Muscle of leg (tissue), 16 donors: ENCODE measurements at places on chromosomes 5 and 9. TPM values are rescaled to one million over a fixed set of nuclear protein-coding genes. Genes with fewer than 3 reads are reported as not detected.
A peak's percentile ranks its signal among the peaks of the same experiment; 100 is the strongest.

DNA sequence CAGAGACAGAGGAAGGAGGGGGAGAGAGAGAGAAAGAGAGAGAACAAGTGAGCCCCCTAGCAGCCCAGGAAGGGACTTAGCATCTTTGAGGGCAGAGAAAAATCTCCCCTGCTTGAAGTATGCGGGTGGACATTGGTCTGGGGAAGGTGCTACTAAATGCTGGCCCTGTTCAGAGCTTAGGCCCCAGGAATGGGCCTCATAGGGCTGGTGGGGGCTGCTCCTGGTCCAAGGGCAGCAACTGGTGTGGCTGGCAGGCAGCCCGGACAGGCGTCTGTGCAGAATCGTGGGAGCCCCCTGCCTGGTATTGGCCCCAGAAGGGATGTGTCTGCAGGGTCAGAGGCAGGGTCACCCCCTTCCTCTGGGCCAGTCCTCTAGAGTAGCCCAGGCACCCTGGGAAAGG is 47.8 kb upstream of the SUSD3 start:
- peak; percentile 32 for DNase-seq
- H3K27me3 ChIP-seq: no peaks in the 10 kb centered on the region
- H3K4me3 ChIP-seq: no peak overlapping the region
- H3K4me1 ChIP-seq: peaks cover 13% of the 10 kb centered on the region
- H3K36me3 ChIP-seq: peaks cover 5% of the 10 kb centered on the region

DNA sequence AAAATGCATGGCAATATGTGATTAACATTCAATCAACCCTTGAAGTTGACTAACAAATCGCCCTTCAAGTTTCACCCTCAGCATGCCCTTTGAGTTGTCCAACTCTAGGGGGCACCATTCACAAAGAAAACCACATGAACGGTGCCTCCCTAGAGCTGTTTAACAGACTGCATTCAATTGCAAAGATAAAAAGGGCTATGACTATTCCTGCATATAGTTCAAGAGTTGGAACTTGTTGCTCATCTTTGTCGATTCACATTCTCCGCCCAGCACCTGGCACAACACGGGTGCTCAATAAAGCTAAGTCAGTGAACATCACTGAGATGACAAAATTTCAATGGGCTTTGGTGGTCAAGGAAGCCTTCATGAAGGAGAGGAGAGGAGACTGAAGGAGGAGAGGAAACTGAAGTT is 69.6 kb upstream of the SLC30A5 start:
- H3K27me3 ChIP-seq: no peaks in the 10 kb centered on the region
- H3K4me1 ChIP-seq: no peaks in the 10 kb centered on the region

DNA sequence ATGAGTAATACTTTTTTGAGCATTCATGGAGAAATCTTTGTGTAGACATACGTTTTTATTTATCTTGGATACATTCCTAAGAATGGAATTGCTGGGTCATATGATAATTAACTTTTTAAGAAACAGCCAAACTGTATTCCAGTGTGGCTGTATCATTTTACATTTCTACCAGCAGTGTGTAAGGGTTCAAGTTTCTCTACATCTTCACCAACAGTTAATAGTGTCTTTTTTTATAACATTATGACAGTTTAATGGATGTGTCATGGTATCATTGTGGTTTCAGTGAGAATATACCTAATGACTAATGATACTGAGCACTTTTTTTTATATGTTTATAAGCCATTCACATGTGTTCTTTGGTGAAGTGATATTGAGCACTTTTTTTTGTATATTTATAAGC is 52.4 kb downstream of the NIPBL start:
- no peak overlapping the region for H3K4me3 ChIP-seq
- H3K36me3 ChIP-seq: no peaks in the 10 kb centered on the region
- no peak overlapping the region for H3K27ac ChIP-seq
- H3K27me3 ChIP-seq: no peaks in the 10 kb centered on the region
- no peaks in the 10 kb centered on the region for H3K4me1 ChIP-seq

DNA sequence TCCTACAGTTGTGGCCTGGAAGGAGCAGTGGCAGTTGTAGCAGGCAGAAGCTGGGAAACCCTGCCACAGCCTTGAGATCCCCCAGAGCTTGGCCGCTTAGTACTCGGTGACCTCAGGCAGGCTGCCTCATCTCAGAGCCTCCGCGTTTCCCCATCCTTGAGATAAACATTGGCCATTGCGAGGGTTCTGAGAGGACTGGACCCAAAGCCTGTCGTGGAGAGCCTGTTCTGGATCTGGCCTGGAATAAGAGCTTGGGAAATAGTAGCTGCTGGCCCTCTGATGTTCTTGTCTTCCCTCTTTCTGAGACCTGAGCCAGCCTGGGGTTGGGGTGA is 1.3 kb downstream of the MIGA2 start:
- no peak for DNase-seq
- H3K36me3 ChIP-seq: peaks cover 19% of the 10 kb centered on the region
- peak overlapping the region; percentile 20 for H3K27ac ChIP-seq
- H3K27me3 ChIP-seq: no peaks in the 10 kb centered on the region

GRCh38 chr9:92378865-92379560 is 25.4 kb downstream of the OGN start:
- no peak overlapping the region for H3K4me3 ChIP-seq
- DNase-seq: no peak
- H3K27ac ChIP-seq: no peak overlapping the region
- no peaks in the 10 kb centered on the region for H3K27me3 ChIP-seq
- no peaks in the 10 kb centered on the region for H3K4me1 ChIP-seq
- H3K36me3 ChIP-seq: no peaks in the 10 kb centered on the region

DNA sequence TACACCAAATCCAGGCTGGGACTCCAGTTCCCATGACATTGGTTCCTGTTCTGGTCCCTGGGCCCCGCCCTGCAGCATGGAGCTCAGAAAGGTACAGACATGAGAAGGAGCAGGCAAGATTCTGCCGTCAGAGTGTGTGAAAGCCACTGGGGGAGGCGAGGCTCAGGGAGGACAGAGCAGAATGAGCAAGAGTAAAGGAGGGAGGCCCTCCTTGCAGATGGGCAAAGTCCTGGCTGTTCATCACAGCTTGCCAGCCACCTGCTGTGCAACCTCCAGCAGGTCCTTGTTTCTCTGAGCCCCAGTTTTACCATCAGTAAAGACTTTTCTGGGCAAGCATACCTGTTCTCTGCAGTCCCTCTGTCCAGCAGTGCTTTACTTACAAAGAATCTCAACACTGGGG is 73.3 kb downstream of the HRH2 start:
- peaks cover 30% of the 10 kb centered on the region for H3K27me3 ChIP-seq
- H3K4me3 ChIP-seq: no peak overlapping the region
- no peak for DNase-seq
- H3K27ac ChIP-seq: no peak overlapping the region

- no peak overlapping the region for H3K4me3 ChIP-seq
- peak; percentile 48 for DNase-seq
- H3K4me1 ChIP-seq: peaks cover 14% of the 10 kb centered on the region
- no peaks in the 10 kb centered on the region for H3K36me3 ChIP-seq
- no peak overlapping the region for H3K27ac ChIP-seq
- peaks cover 21% of the 10 kb centered on the region for H3K27me3 ChIP-seq
Observed at GRCh38 chr5:2387250-2387633, 364.2 kb downstream of the IRX2 start.

- peaks cover 3% of the 10 kb centered on the region for H3K36me3 ChIP-seq
- H3K4me1 ChIP-seq: peaks cover 47% of the 10 kb centered on the region
- H3K4me3 ChIP-seq: no peak overlapping the region
- DNase-seq: peak; percentile 81
- peak overlapping the region; percentile 95 for H3K27ac ChIP-seq
Observed at GRCh38 chr5:149489605-149490037, 61.6 kb downstream of the CSNK1A1 start.

DNA sequence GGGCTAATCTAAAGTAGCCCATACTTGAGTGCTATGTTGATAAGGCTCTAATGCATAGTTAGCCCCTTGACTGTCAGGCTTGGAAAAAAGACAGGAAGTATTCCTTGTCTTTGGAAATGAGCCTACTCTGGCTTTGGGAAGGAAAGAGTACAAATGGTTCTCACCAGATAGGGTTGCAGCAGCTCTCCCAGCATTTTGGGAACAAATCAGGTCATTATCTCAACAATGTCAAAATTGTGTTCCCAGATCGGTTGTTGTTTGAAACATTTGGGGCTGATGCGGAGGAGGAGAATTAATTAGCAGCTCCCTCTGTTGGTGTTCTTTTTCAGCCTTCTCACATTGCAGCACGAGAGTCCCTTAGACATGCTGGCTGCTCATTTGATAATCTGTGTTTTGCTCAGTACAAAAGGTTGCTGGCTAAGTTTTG is 294.7 kb upstream of the DMRT1 start:
- no peaks in the 10 kb centered on the region for H3K27me3 ChIP-seq
- peaks cover 21% of the 10 kb centered on the region for H3K4me1 ChIP-seq
- peak; percentile 81 for DNase-seq
- peaks cover 3% of the 10 kb centered on the region for H3K36me3 ChIP-seq

- no peaks in the 10 kb centered on the region for H3K36me3 ChIP-seq
- H3K27me3 ChIP-seq: no peaks in the 10 kb centered on the region
- DNase-seq: no peak
- no peak overlapping the region for H3K27ac ChIP-seq
- peaks cover 4% of the 10 kb centered on the region for H3K4me1 ChIP-seq
Observed at GRCh38 chr5:98398465-98398864, 375.0 kb upstream of the RGMB start.

GRCh38 chr9:134420974-134421432 is 94.7 kb downstream of the RXRA start:
- DNase-seq: no peak
- H3K27me3 ChIP-seq: no peaks in the 10 kb centered on the region
- peaks cover 50% of the 10 kb centered on the region for H3K4me1 ChIP-seq
- peaks cover 79% of the 10 kb centered on the region for H3K36me3 ChIP-seq

GRCh38 chr5:59040024-59040803 is 457.3 kb downstream of the RAB3C start:
- H3K4me3 ChIP-seq: peak overlapping the region; percentile 77
- H3K4me1 ChIP-seq: peaks cover 13% of the 10 kb centered on the region
- DNase-seq: peak; percentile 52
- H3K27me3 ChIP-seq: no peaks in the 10 kb centered on the region
- H3K36me3 ChIP-seq: no peaks in the 10 kb centered on the region

DNA sequence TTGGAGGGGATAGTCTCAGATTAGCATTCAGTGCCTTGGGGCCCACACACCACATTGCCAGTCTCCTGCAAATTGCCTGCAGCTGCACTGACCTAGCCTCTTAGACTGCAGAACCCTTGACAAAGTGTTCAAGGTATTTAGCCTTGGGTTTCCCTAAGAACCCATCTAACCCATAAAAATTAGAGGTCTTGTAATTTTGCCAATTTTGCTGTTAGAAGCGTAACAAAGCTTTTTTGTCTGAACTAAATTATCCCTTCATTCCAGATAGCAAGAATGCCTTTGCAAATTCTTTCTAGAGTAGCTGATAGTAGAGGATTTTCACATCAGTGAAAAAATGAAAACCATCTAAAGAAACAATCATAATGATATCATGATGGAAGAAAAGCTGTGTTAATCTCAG is 74.0 kb upstream of the CCNG1 start:
- H3K4me1 ChIP-seq: no peaks in the 10 kb centered on the region
- no peak overlapping the region for H3K4me3 ChIP-seq
- DNase-seq: no peak
- no peak overlapping the region for H3K27ac ChIP-seq
- no peaks in the 10 kb centered on the region for H3K36me3 ChIP-seq

GRCh38 chr5:581266-581665 is 30.9 kb upstream of the CEP72 start:
- H3K27ac ChIP-seq: no peak overlapping the region
- no peaks in the 10 kb centered on the region for H3K36me3 ChIP-seq
- H3K4me3 ChIP-seq: no peak overlapping the region

GRCh38 chr9:128245421-128246151 is 30.2 kb downstream of the GOLGA2 start:
- peaks cover 26% of the 10 kb centered on the region for H3K36me3 ChIP-seq
- H3K4me1 ChIP-seq: peaks cover 54% of the 10 kb centered on the region
- H3K27ac ChIP-seq: peak overlapping the region; percentile 83
- peak; percentile 92 for DNase-seq
- peaks cover 3% of the 10 kb centered on the region for H3K27me3 ChIP-seq

DNA sequence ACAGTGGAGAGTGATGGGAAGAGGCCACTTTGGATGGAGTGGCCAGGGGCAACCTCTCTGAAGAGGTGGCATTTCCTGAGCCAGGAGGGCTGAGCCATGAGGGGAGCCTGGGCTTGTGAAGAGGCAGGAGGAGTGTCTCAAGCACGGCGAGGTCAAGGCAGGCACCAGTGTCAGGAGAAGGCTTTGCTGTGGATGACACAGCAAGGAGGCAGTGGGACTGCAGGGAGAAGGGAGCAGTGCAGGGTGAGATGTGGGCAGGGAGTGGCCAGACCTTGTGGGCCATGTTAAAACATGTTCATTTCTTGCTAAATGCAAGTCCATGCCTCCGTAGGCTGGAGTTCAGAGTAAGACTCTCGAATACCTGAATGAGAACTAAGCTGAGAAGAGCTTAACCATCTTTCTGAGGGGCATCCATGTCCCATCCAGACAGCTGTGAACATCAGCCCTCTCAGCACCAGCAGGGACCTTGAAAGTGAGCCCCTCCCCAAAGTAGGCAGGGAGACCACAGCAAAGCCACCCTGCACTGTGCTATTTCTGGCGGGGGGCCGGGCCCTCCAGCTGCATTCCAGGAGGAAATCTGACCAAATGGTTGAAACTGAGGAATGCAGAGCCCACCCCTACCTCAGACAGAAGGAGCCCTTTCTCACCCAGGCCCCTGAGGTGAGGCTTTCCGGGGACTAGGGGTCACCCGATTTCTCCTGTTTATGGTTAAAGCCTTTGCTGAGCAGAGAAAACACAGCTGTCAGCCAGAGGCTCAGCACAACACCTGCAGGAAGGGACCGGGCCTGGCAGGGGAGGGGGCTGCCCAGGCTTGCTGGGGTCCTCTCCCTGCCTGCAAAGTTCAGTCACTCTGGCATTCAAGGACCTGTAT is 16.1 kb upstream of the ARSI start:
- no peak overlapping the region for H3K27ac ChIP-seq
- DNase-seq: no peak
- H3K4me1 ChIP-seq: peaks cover 20% of the 10 kb centered on the region
- H3K36me3 ChIP-seq: no peaks in the 10 kb centered on the region

The GFPT2 gene
- total RNA-seq: 11.3 TPM

The GNG10 gene
- total RNA-seq: 27.4 TPM

The OGN gene
- 454 TPM for total RNA-seq

The TSSK1B gene
- not detected for total RNA-seq

The RELL2 gene
- 0.18 TPM for total RNA-seq

The CDC20B gene
- not detected for total RNA-seq

The PRDM9 gene
- total RNA-seq: not detected

The NEURL1B gene
- total RNA-seq: 27.3 TPM

The SPINK7 gene
- not detected for total RNA-seq

The LNPEP gene
- total RNA-seq: 33.8 TPM

The HSD17B4 gene
- total RNA-seq: 86.9 TPM

The IFNE gene
- total RNA-seq: not detected

The EFNA5 gene
- total RNA-seq: 3.7 TPM

The CDHR2 gene
- total RNA-seq: 0.04 TPM

The LCN1 gene
- total RNA-seq: not detected
